ENCODE measurements at places on chromosomes 1 and 21.

- no peak for DNase-seq
Measured at GRCh38 chr1:154328318-154329151, 3.2 kb downstream of the ATP8B2 start.

DNA sequence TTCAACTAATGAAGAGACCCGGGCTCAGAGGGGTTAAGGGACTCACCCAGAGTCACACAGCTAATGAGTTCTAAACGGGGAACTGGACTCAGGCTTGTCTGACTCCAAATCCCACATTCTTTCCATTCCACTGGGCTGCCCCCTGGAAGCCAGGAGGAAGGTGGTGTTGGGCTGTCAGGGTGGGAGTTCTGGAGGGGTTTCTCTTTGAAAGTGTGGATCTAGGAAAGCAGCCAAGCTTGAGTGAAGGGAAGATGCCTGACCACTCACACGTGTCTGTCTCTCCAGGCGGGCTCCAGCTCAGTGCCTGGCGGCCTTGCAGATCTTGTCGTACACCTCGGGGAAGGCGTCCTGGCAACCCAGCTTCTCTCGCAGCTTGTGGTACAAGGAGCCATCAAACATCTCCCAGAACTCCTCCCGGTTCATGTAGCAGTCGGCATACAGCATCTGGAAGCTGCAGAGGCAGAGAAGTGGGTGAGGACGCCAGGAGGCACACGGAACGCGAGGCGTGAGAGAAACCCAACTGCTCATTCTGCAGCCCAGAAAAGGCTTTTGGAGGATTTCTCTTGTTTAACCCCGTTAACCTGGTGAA, 35.0 kb downstream of the DHCR24 start:
- no peak for DNase-seq

DNA sequence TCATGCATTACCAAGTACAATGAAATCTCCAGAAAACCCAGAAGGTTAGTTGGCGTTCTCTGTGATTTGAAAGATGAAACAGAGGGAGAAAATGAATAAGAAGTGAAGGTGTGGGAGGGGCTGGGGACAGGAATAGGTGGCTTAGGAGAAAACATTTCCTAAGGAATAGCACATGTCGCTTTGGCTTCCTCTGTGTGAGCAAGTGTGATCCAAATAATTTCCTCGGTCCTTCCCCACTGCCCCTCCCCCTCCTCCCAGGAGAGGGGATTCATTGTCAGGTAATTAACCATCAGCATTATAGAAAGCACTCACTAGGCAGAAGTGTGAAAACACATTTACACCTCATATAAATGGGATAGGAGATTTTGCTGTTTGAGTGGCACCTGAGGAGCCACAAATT, 105.5 kb downstream of the NUF2 start:
- DNase-seq = no peak

GRCh38 chr1:161949548-161949947, 74.1 kb downstream of the OLFML2B start:
- DNase-seq = no peak

- DNase-seq = no peak
Measured at GRCh38 chr1:94012708-94013366, 103.6 kb upstream of the GCLM start.

DNA sequence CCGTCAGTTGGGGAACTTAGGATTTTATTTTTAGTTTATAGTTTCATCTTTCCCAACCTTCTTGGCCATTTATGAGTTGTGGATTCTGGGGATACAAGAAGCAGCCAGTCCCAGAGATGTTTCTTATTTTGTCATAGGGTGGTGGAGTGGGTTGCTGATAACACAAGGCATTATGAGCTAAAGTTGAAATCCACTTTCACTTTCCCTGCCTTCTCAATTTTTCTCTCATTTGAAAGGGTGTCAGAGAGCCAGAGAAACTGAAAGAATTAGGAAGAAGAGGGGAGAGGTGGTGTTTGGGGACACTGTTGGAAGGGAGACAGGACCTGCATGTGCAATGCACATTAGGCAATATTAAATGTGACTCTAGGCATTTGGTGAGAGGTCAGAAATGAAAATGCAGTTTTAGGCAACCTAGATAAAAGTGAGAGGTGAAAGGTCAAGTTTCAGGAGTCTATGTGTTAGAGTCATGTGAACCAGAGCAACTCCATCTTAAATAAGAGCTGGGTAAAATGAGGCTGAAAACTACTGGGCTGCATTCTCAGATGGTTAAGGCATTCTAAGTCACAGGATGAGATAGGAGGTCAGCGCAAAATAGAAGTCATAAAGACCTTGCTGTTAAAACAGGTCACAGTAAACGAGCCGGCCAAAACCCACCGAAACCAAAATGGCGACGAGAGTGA, 71.1 kb upstream of the F3 start:
- DNase-seq = no peak

GRCh38 chr1:225700164-225700821, 47.4 kb upstream of the ENAH start:
- DNase-seq = peak; percentile 99

- DNase-seq = no peak
Measured at GRCh38 chr1:82401116-82401515, 600.4 kb downstream of the ADGRL2 start.

Measured in foreskin keratinocyte (primary cell).